ENCODE measurements at places on chromosomes 7 and 10.

DNA sequence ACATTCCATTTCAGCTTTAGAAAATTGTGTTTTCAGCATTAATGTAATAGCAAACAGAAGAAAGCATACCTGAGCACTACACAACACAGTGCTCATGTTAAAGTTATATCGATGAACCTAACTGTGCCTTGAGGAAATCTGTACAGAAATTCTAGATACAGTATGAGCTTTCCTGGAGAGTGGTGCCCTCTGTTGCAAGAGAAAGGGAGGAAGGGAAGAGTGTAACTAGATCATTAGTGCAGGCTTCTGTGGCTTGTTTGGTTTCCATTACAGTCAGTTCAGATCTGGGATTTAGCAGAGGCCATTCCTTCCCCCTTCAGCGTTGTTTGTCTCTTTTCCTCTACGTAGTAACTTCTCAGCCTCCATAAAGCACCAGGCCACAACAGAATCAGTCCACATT lies 139.7 kb downstream of the HTR7 start:
- no peak for DNase-seq

DNA sequence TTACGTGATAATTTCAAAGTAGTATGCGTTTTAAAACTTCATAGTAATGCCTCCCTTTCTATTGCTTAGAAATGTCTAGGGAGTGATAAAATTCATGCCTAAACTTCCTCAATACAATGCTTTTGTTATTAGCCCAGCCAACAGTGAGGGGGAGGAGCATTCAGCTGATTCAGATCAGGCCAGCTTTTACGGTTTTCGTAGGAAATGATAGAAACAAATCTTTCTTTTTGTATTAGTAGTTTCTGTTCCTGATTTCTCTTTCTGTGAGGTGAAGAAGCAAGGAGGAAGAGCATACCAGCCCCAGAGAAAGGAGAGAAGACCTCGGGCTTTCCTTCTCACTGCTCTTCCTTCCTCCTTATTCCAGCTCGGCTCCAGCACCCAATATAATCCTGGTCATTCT lies 35.2 kb upstream of the ITPRID1 start:
- no peak for DNase-seq

- no peak for DNase-seq
Measured at GRCh38 chr10:30447125-30447799, 13.3 kb downstream of the MAP3K8 start.

DNA sequence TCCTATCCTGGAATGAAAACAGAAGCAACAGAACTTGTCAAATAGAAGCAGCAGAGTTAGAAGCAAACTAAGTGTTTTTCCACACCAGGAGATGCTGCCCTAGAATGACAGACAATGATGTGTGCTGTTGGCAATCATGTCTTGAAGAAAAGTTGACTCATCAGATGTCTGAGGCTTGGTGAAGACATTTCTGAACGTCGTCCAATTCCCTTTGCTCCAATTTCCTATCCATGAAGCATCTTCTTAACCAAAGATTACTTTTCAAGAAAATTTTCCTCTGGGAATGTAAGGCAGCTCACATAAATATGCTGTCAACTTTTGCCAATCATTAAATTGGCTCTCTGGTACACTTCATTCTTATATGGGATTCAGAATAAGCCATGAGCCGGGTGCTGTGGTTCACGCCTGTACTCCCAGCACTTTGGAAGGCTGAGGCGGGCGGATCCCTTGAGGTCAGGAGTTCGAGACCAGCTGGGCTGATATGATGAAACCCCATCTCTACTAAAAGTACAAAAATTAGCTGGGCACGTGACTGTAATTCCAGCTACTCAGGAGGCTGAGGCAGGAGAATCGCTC lies 34.6 kb downstream of the MALSU1 start:
- DNase-seq = no peak

- no peak for DNase-seq
Measured at GRCh38 chr10:13139150-13139549, 22.2 kb upstream of the MCM10 start.

GRCh38 chr10:31399631-31400030 lies 80.6 kb downstream of the ZEB1 start:
- no peak for DNase-seq

- no peak for DNase-seq
Measured at GRCh38 chr7:80478683-80479082, 33.2 kb downstream of the GNAT3 start.

- no peak for DNase-seq
Measured at GRCh38 chr7:40644454-40645188, 509.8 kb downstream of the SUGCT start.

DNA sequence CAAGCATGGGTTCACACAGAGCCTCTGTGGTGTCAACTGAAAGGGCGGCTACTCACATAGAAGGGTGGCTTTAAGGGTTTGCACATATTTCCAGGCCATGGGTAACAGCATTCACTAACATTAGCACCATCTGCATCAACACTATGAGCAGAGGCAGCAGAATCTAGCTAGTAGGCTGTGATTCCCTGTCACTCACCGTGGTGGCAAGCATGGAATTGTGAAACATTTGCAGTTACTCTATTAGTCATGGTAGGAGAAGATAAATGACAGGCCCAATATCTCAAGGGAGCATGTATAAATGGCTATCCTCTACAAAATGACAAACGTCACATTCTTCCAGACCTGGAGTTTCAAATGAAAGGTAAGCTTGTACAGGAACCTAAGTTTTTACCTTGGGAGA lies 32.2 kb upstream of the CUBN start:
- DNase-seq = no peak

GRCh38 chr10:34758447-34758996 lies 56.6 kb downstream of the PARD3 start:
- no peak for DNase-seq

DNA sequence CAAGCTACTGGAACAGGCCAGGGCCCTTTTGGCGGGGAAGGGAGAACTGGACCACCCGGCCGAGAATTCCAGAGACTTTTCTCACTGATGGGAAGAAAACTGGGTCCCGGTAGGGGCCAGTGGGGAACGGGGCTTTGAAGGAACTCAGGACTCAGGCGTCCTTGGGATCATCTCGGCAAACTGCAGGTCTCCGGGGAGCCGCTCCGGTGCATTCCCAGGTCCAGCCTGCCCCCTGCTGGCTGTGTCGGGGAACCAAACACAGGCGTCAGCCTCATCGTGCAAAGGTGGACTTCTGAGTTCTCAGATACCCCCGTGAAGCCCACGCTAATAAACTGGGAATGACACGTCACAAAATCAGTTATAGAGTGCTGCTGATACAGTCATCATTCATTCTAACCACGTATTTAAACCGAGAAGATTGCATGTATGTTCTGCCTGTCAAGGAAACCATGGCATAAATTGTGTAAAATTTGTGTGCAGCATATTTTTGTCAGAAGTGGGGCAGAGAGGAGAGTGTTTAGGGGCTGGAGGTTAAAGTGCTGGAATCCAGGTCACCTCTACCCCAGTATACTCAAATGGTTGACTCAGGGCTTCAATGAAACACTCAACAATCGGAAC lies 76.1 kb upstream of the CPXM2 start:
- DNase-seq = no peak

GRCh38 chr7:123649964-123650363 lies 5.7 kb upstream of the LMOD2 start:
- DNase-seq = no peak

DNA sequence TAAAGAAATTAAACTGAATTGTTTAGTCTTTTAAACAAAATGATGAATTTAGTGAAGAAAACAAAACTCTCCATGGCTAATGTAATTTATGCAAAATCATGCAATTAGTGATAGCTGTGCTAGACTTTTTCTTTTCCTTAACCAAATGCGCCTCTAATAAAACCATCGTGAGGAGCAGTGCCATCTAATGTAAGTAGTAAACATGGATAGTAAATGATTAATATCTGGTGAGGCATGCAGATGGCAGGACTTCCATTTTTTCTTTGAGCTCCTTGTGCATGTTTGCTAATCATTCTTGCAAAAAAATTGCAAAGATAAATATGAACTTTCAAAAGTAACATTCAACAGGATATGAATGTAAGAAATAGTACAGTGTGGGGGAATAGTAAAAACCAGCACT lies 2.3 kb downstream of the INSYN2A start:
- DNase-seq = no peak

DNA sequence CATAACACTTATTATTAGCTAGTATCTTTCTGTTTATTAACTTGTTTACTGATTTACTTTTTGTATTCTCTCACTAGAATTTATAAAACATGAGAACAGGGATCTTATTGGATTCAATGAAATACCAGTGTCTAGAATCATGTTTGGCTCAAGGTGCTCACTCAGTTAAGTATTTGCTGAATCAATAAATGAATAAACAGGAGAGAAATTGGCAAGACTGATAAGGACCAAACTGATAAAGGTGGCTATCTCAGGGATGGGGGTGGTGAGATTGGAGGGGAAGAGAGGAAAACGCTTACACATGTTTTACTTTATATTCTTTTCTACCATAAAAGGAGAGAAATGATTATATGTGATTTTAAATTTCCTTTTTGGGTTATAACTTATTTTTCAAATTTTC lies 43.3 kb upstream of the CCDC6 start:
- DNase-seq = no peak

DNA sequence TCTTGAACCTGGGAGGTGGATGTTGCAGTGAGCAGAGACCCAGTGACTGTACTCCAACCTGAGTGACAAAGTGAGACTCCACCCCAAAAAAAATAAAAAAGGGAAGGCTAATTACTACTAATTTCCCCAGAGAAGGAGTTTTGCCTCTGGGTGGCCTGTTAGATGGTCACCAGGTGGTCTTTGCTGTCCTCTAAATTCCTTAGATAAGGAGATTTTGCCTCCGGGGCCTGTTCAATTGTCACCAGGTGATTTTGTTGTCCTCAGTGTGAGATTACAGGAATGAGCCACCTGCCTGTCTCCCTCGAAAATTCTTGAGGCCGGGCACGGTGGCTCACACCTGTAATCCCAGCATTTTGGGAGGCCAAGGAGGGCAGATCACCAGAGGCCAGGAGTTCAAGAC lies 24.4 kb upstream of the ZMIZ2 start:
- no peak for DNase-seq

- DNase-seq = no peak
Measured at GRCh38 chr7:38927751-38928150, 18.8 kb upstream of the VPS41 start.

GRCh38 chr7:80372415-80372814 lies 139.4 kb downstream of the GNAT3 start:
- no peak for DNase-seq

GRCh38 chr10:32413513-32413912 lies 32.4 kb upstream of the CCDC7 start:
- peak; percentile 10 for DNase-seq

DNA sequence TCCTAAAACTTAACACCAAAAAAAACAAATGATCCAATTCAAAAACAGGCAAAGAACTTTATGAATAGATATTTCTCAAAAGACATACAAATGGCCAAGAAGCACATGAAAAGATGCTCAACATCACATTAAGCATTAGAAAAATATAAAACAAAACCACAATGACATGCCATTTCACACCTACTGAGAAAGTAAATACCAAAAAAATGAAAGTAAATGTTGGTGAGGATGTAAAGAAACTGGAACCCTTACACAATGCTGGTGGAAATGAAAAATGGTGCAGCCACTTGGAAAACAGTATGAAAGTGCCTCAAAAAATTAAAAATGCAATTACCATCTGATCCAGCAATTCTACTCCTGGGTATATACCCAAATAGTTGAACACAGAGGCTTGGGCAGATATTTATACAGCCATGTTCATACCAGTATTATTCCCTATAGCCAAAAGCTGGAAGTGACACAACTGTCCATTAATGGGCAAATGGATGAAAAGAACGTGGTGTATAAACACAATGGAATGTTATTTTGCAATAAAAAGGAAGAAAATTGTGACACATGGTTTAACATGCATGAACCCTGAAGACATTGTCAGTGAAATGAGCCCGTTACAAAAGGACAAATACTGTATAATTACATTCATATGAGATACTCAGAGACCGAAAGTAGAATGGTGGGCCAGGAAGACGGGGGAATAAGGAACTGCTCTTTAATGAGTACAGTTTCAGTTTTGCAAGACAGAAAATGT lies 89.0 kb downstream of the JMJD1C start:
- DNase-seq = no peak

DNA sequence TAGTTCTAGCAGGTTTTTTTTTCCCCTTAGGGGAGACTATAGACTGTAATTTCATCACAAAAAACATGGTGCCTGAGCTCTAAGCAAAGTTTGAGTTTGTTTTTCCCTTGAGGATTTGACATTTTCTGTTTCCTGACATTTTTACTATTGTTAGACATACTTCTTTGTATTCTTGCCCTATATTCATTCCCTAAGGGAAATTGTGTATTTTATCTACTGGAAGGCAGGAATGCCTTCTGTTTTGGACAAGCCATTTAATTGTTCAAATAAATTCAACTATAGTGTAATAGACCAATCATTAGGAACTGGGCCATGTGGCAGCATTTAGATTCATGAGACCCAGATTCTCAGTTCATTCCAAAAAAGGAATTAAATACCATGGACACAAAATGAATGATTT lies 335.0 kb downstream of the EXOC4 start:
- no peak for DNase-seq

DNA sequence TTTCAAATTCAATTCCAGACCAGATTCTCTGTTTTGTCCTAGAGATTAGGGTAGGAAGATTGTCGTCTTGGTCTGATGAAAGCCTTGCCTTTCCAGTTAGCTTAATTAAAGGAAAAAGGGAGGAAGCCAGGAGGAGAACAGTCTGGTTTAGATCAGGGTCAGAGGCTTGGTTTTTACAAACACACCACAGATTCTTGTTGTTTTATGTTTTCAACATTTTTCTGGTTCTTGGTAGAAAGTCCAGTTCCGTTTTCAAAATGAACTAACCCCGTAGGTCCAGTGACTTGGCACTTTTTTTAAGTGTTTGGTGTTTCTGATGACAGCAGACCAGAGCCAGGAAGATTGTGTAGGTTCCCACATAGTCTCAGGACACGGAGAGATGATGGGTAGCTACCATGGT lies 167.1 kb upstream of the INHBA start:
- DNase-seq = no peak

- no peak for DNase-seq
Measured at GRCh38 chr10:43734716-43735115, 86.0 kb upstream of the ZNF32 start.

DNA sequence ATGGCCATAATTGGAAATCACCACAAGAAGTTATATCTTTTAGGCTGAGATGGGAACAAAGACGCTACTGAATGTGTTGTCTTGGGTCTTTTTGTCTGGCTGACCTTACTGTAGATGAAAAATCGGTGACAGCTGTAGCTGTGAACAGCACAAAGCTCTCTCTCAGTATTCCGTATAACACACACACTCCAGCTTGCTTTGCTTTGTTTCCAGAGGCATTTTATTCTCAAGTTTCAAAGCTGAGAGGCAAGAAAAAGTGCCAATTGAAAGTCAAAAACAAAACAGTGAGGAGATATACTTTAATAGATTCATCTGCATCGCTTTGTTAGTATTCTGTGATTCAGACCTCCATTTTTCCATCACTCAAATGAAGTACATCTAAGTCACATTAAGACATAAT lies 39.6 kb upstream of the CABCOCO1 start:
- DNase-seq = no peak

GRCh38 chr10:130745251-130745650 lies 566.3 kb downstream of the TCERG1L start:
- no peak for DNase-seq

DNA sequence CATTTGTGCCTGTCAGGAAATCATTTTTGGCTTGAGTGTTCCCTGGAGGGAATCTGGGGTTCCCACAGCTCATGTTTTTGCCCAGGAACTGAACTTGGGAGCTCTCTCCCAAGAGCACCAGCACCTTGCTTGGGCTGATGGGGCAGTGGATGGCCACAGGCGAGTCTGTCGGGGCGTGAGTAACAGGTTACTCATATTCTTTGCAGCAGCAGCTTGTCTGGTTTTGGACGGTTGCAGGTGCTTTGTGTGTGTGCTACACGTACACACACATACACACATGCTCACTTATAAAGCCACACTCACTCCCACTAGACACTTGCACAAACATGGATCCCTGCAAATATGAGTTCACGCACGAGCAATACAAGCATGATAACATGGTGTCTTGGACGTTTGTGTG lies 2.9 kb upstream of the PALD1 start:
- DNase-seq = no peak

Data from T-helper 22 cell (primary cell).